ENCODE measurements at places on chromosomes 2 and 18. TPM values are rescaled to one million over a fixed set of nuclear protein-coding genes. Genes with fewer than 3 reads are reported as not detected.

The SLC40A1 gene
- total RNA-seq = 57.5 TPM

The CCT4 gene
- 102 TPM for total RNA-seq

The UGT1A4 gene
- not detected for total RNA-seq

The MAB21L4 gene
- total RNA-seq = not detected

The TMEM178A gene
- total RNA-seq = 3.2 TPM

All from left ventricle myocardium superior (tissue), 1 donor.